Effector memory CD8-positive, alpha-beta T cell (primary cell): ENCODE measurements at places on chromosomes 6 and 20.

DNA sequence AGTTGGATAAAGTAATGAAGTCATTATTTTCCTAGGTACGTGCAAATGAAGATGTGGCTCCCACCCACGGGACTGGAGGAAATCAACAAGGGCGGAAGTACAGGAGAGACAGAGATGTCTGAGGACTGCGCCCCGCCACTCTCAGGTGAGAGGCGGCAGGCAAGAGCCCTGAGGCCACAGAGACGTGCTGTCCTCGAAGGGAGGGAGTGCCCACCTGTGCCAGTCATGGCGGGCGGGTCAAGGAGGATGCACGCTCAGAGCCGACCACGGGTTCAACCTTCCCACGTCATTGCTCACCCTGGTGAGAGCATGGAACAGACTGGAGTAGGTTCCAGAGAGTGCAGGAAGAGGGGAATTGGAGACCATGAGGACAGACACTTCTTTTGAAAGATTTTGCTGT lies 12.7 kb downstream of the CST8 start:
- H3K4me1 ChIP-seq: peaks cover 5% of the 10 kb centered on the region
- H3K4me3 ChIP-seq: no peak overlapping the region
- no peak for DNase-seq
- no peaks in the 10 kb centered on the region for H3K36me3 ChIP-seq
- no peak overlapping the region for H3K27ac ChIP-seq

- DNase-seq: no peak
- H3K36me3 ChIP-seq: no peaks in the 10 kb centered on the region
- H3K4me1 ChIP-seq: peaks cover 16% of the 10 kb centered on the region
- peak overlapping the region; percentile 90 for H3K27ac ChIP-seq
- peak overlapping the region; percentile 96 for H3K4me3 ChIP-seq
- no peaks in the 10 kb centered on the region for H3K27me3 ChIP-seq
These were observed 861 bp upstream of the RALGAPA2 start for GRCh38 chr20:20713244-20713765.

DNA sequence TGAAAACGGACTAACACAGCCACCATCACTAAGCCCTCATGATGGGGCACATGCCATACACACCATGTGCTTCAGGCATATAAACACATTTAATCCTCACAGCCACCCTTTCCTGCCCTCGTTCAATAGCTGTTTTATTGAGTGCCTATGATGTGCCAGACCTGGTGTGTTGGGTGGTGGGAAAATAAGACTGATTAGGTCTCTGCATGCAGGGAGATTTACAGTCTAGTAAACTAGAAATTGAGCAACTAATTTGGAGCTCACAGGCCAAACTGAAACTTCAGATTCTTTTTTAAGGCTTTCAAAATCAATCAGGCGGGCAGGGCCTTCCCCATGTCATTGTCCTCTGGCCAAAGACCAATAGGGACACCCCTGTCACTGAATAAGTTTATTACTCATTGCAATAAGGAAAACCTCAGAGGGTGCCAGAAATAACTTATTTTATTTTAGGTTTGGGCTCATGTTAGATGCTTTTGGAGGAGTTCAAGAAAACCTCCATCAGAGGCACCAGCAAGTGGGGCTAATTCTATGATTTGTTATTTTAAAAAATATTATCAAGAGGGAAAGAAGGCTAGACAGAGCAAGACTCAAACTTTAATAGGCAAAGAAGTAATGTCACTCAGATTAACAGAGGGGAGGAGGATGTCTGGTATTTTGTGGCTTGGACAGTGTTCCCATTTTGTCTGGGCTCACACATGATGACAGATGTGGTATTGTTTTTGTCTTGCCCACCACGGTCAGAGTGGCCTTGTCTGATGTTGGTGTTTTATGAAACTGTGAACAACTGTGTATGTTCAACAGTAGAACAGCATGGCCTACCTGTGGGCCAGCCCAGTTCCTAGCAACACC lies 12.0 kb downstream of the ZFP64 start:
- peaks cover 12% of the 10 kb centered on the region for H3K36me3 ChIP-seq
- DNase-seq: no peak
- H3K4me3 ChIP-seq: no peak overlapping the region

DNA sequence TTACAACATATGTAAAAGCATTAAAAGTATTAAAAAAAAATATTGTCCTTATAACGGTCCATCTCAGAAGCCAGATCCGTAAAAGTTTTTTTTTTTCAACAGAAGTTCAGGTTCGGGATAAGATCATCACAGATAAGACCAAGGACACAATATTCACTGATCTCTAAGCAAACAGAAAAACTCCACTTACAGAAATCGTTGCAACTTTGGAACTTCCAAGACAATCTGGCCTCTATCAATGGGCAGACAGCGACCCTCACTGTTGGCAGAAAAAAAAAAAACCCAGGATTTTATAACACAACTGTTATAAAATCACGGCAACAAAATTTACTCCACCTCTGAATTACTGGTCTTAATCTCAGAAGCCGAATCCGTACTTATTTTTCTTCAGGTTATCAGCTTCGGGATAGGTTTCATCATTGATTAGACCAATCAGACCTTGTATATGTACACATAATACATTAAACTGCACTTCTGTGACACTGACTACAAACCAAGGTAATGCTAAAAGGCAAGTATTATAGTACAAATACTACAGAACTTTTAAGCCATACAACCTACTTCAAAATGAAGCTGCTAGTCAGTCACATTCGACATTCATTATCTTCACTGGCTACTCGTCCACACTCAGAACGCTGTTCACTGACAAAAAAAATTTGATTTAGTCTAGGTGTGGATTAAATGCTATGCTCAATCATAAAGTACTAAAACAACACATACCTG lies 34.7 kb upstream of the SYNCRIP start:
- H3K4me1 ChIP-seq: peaks cover 43% of the 10 kb centered on the region
- peak overlapping the region; percentile 99 for H3K4me3 ChIP-seq
- H3K36me3 ChIP-seq: peaks cover 53% of the 10 kb centered on the region
- no peaks in the 10 kb centered on the region for H3K27me3 ChIP-seq
- DNase-seq: no peak

DNA sequence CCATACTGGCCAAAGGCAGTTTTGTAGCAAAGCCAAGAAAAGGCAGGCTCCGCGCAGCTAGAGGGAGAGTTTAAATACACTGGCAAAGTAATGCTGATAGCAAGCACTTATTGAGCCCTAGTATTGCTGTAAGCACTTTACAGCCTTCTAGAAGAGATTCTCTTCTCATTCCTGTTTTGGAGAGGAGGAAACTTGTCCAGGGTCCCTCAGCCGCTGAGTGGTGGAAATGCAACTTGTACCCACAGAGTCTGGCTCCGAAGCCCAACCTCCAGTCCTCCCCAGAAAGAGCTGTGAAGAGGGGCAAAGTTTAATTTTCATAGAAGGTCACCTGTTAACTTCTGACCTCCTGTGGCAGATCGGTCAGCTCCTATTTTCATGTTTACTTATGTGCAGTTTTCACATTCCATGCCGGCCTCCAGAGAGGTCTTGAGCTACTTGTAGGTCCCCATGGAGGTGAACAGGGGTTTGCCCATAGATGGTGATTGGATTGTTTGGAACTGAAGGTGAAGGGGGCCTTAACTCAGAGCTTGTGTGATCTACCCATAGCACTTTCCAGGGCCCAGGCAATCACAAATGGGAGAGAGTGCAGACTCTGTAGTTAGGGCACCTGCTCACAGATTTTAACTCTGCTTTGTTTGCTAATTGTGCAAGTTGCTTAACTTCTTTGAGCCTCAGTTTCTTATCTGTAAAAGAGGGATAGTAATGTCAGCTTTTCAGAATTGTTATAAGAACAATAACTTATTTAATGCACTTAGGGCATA lies 70.7 kb downstream of the LYRM2 start:
- no peak overlapping the region for H3K27ac ChIP-seq
- DNase-seq: no peak
- no peak overlapping the region for H3K4me3 ChIP-seq

DNA sequence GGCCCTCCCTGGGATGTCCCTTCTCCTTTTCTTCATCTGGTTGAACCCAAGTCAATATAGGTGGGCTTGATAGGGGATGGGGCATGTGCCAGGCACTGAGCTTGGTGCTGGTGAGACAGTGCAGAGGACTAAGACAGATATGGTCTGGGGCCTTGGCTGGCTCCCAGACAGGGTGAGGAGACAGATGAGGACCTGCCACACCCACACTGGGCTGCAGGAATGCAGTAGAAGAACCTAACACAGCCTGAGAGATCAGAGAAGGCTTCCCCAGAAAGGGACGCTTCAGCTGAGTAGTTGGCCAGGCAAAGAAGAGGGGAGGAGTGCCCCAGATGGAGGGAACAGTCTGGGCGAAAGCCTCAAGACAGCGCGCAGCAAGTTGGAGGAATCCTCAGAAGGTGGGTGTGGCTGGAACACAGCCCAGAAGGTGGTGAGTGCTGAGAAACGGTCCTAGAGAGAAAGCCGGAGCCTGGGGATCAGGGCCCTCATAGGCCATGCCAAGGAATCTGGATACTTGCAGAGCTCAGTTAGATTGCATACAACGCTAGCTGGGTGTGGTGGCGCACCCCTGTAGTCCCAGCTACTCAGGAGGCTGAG lies 26.4 kb downstream of the CD40 start:
- peaks cover 73% of the 10 kb centered on the region for H3K27me3 ChIP-seq
- H3K4me3 ChIP-seq: no peak overlapping the region
- H3K4me1 ChIP-seq: no peaks in the 10 kb centered on the region
- H3K36me3 ChIP-seq: no peaks in the 10 kb centered on the region
- H3K27ac ChIP-seq: no peak overlapping the region

DNA sequence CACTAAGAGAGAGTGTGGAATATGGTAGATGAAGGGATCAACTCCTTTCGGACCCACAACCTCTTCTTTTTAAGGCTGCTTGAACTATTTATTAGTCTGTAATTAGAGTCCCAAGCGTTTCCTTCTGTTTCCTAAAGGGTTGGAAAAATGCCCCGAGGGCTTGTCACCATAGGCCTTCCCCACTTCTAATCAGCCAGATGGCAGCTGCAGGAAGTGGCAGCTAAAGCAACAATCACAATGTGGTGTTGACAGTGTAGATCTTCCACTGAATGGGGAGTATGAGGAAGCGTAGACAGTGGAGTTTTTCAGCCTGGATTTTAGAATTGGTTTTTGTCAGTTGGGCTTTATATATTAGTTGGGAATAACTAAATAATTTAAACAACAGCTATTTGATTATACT lies 40.6 kb downstream of the SLC35D3 start:
- no peak overlapping the region for H3K27ac ChIP-seq
- DNase-seq: no peak
- H3K4me1 ChIP-seq: no peaks in the 10 kb centered on the region
- H3K36me3 ChIP-seq: no peaks in the 10 kb centered on the region
- peaks cover 50% of the 10 kb centered on the region for H3K27me3 ChIP-seq
- H3K4me3 ChIP-seq: no peak overlapping the region

GRCh38 chr6:170365593-170365992 lies 59.0 kb downstream of the FAM120B start:
- no peaks in the 10 kb centered on the region for H3K27me3 ChIP-seq
- DNase-seq: no peak
- H3K36me3 ChIP-seq: peaks cover 35% of the 10 kb centered on the region
- H3K4me3 ChIP-seq: no peak overlapping the region
- H3K4me1 ChIP-seq: peaks cover 10% of the 10 kb centered on the region
